Transverse colon (tissue), 4 donors: ENCODE measurements at places on chromosomes 2 and 18. TPM values are rescaled to one million over a fixed set of nuclear protein-coding genes. Genes with fewer than 3 reads are reported as not detected.

SLC23A3 gene
- total RNA-seq: 16.1 TPM

LRP2 gene
- total RNA-seq: not detected

TMEM17 gene
- total RNA-seq: 0.96 TPM

PLCD4 gene
- total RNA-seq: 3.5 TPM

GDF7 gene
- 1.1 TPM for total RNA-seq

HOXD13 gene
- not detected for total RNA-seq

PRR30 gene
- not detected for total RNA-seq

PREB gene
- total RNA-seq: 70.0 TPM

ANKRD36 gene
- 26.1 TPM for total RNA-seq

SLC5A7 gene
- 2.8 TPM for total RNA-seq
